HFFc6 (cell line): ENCODE measurements at places on chromosomes 2 and 18. TPM values are rescaled to one million over a fixed set of nuclear protein-coding genes. Genes with fewer than 3 reads are reported as not detected.
A peak's percentile ranks its signal among the peaks of the same experiment; 100 is the strongest.

KHK gene
- total RNA-seq: 1.0 to 2.6 TPM (median 2.1 TPM) in 3 replicates

PPP1R1C gene
- total RNA-seq: 0.19 to 0.48 TPM in 2 of 3 replicates, not detected in the other

ABHD1 gene
- total RNA-seq: not detected in 3 replicates

MAP3K20 gene
- total RNA-seq: 124 to 142 TPM (median 134 TPM) in 3 replicates

FRZB gene
- not detected in 3 replicates for total RNA-seq

SIX3 gene
- not detected in 3 replicates for total RNA-seq

HES6 gene
- total RNA-seq: 0.47 to 1.4 TPM (median 0.80 TPM) in 3 replicates

GRCh38 chr2:12321886-12322285 is 394.9 kb upstream of the TRIB2 start:
- H3K4me1 ChIP-seq: peaks cover 70% of the 10 kb centered on the region
- no peak for DNase-seq
- peak overlapping the region; percentile 8; the same call in 1 of the 2 replicates for H3K27ac ChIP-seq
- no peak overlapping the region for H3K4me3 ChIP-seq

DNA sequence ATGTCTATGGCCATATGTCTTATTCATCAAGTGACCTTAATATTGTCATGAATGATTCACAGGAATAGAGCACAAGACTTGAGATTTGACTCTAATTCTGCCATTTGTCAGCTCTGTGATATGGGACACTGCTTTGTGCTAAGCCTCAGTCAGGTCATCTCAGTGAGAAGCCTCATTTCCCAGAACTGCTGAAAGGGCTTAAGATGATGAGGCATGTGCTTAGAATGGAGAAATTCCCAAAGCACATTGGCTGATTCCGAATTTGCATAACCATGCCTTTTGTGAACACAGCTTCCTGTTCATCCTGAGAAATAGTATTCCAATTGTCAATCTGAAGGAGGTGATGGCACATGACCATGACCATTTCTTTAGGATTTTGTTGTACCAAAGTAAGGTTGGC is 218.1 kb downstream of the ALK start:
- H3K27me3 ChIP-seq: peaks cover 7% of the 10 kb centered on the region
- no peak overlapping the region for H3K27ac ChIP-seq
- no peaks in the 10 kb centered on the region for H3K36me3 ChIP-seq
- no peak for DNase-seq
- peaks cover 14% of the 10 kb centered on the region for H3K4me1 ChIP-seq

DNA sequence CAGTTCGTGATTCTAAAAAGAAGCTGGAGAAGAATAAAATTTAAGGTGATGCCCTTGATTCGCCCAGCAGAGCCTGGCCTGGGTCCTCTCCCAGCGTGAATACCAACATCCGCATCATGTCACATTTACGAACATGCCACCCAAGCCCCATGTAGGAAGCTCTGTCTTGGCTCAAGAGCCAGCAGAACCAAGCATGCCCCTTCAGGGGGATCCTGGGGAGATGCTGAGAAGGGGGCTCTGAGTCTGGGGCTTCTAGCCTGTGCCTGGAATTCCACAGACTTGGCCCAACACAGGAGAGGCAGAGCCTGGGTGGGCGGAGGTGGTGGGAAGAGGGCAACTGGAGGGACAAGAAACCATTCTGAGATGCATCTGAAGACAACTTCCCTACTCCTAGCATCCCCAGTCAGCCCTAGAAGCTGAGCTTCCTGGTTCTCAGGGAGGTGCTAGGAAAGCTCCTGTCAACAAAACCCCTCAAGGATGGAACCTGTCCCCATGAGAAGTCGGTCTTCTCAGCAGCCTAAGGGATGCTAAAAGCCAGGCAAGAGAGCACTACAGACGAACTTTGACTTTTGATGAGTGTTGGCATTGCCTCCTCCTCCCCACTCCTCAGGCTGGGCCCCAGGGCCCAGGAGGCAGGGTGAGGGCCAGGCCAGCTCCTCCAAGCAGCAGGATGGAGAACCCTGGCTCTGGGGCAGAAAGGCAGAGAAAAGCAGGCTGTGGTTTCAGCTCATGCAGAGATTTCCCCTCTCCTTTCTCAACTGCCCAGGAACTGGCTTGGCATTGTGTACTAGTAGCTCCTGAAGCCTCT is 57.9 kb downstream of the POLR1A start:
- DNase-seq: no peak
- peak overlapping the region; percentile 79; the same call in 1 of the 2 replicates for H3K27ac ChIP-seq
- H3K4me3 ChIP-seq: no peak overlapping the region
- peaks cover 10% of the 10 kb centered on the region for H3K4me1 ChIP-seq
- H3K36me3 ChIP-seq: peaks cover 51% of the 10 kb centered on the region

GRCh38 chr2:32626639-32627221 is 1.1 kb upstream of the TTC27 start:
- H3K27ac ChIP-seq: no peak overlapping the region
- H3K36me3 ChIP-seq: peaks cover 27% of the 10 kb centered on the region
- H3K4me3 ChIP-seq: peak overlapping the region; percentile 94; the same call in 1 of the 2 replicates
- peaks cover 25% of the 10 kb centered on the region for H3K4me1 ChIP-seq

GRCh38 chr2:47014564-47015051 is 99.0 kb upstream of the MCFD2 start:
- peak overlapping the region; percentile 86 for H3K27ac ChIP-seq
- no peak overlapping the region for H3K4me3 ChIP-seq
- H3K36me3 ChIP-seq: peaks cover 34% of the 10 kb centered on the region
- H3K27me3 ChIP-seq: peaks cover 5% of the 10 kb centered on the region
- DNase-seq: no peak

DNA sequence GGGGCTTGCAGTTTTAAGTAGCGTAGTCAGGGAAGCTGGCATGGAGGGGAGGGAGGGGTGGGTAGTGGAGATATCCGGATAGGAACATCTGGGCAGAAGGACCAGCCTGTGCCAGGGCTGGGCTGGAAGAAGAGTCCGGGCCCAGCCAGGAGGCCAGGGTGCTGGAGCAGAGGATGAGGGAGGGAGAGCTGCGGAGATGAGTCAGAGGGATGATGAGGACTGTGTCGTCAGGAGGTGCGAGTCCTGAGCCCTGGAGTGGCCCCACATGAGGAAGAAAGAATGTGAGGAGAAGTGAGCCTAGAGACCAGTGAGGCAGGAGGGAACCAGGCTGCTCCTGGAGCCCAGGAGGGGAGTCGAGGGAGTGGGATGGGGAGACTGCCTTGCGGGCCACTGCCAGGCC is 82.4 kb downstream of the CTIF start:
- DNase-seq: peak; percentile 78
- H3K4me1 ChIP-seq: peaks cover 88% of the 10 kb centered on the region
- H3K36me3 ChIP-seq: peaks cover 20% of the 10 kb centered on the region
- H3K27me3 ChIP-seq: peaks cover 4% of the 10 kb centered on the region; the same call in 1 of the 2 replicates
- peak overlapping the region; percentile 98 for H3K27ac ChIP-seq

DNA sequence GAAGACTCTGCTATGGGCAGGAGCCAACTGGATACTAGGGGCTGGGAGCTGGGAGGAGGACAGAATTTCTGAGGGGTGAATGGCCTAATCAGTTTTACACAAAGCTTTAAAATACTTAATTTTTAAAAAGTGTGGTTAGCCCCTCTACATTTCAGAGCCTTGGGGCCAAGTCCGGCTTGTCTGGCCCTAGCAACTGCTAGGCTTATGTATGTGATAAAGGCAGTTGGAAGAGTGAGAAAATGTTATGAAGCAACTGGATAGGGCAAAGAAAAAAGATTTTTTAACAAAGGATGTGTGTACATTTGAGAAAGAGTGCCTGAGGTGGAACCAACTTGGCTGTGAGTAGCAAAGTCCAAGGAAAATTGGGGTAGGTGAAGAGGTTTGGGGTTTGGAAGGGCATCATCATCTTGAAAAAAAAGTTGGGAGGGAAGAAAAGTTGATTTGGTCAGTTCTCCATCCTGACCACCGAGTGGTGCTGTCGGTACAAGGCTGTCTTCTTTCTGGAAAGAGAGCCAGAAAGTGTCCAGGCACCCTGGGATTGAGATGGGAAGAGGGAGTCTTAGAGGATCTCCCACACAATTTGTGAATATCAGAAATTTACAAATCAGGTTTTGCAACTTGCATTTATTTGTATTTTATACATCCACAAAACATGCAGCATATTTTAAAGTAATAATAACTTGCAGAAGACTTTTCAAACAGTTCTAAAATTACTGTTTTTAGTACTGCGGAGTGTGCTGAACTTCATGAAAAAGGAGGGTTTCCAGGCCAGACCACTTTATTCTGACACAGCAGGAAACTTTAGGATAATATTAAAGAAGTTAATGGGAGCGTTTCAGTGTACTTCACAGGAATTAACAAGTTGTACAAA is 10.5 kb upstream of the CDK15 start:
- H3K4me3 ChIP-seq: peak overlapping the region; percentile 66
- H3K36me3 ChIP-seq: no peaks in the 10 kb centered on the region; the same call in 1 of the 2 replicates
- peaks cover 81% of the 10 kb centered on the region for H3K4me1 ChIP-seq

DNA sequence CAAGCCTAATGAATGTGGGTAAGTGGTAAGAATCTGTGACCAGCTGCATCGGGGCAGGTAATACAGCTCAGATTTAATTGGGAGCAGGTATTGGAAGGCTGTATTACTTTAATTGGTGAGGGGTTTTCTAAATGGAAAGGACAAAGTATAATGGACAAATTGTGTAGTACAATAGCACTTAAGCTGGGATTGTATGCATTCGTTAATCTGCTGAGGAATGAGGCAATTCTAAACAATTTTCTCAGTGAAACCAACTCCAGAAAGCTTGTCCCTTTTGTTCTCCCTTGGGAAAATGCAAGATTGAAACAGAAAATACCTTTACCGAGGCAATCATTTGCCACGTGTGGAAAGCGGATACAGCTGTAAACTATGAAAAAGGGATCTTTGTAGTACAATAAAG is 801.6 kb upstream of the POU3F3 start:
- no peaks in the 10 kb centered on the region; the same call in 1 of the 2 replicates for H3K36me3 ChIP-seq
- H3K4me1 ChIP-seq: no peaks in the 10 kb centered on the region

GRCh38 chr2:191041418-191042161 is 27.6 kb upstream of the STAT1 start:
- no peaks in the 10 kb centered on the region for H3K27me3 ChIP-seq
- H3K4me1 ChIP-seq: peaks cover 87% of the 10 kb centered on the region
- DNase-seq: no peak
- peak overlapping the region; percentile 19 for H3K4me3 ChIP-seq
- peaks cover 8% of the 10 kb centered on the region for H3K36me3 ChIP-seq
- peak overlapping the region; percentile 67 for H3K27ac ChIP-seq

DNA sequence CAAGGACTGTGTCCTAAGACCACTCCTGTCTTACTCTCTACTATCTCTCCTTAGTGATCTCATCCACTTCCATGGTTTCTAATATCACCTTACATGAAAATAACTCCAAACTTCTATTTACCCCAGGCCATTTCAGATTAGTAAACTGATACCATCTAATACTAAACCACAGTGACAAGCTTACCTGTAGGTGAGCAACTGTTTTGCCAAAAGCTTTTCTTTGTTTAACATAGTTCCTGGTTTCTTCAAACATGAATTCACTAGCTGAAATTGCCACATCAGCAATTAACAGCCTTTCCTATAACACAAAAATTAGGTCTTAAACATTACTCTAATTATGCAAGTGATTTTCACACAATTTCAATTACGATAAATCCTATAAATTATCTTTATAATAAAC is 22.1 kb downstream of the ACADL start:
- no peaks in the 10 kb centered on the region for H3K36me3 ChIP-seq
- H3K27me3 ChIP-seq: peaks cover 3% of the 10 kb centered on the region; the same call in 1 of the 2 replicates
- H3K27ac ChIP-seq: no peak overlapping the region
- H3K4me3 ChIP-seq: no peak overlapping the region
- no peak for DNase-seq

DNA sequence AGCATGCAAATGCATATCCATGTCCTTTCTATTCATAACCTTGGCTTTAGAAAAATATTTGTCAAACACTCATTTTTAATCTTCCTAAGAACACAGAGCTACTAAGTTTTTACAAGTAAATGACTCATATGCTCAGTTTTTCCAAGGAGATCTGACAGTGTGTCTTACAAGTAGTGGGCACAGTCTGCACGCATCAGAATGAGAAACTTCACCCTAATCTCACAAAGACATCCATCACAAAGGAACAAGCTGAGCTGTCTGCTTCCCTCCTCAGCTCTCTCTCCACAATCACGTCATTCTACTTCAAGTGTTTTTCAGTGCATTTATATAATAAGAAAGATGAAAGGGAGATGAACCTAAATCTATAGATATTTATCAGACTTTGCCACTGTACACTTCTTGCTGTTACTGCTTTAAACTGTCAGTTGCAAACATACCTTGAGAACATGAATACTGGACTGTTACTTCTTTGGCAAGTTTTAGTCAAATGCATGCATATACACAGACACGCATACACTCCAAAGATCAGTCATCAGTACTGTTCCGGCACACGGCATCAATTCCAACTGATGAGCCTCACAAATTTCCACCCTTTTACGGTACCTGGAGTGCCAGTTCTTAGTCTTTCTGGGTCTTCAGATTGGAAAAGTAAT is 75.7 kb downstream of the RBMS1 start:
- H3K4me3 ChIP-seq: peak overlapping the region; percentile 65
- H3K27me3 ChIP-seq: no peaks in the 10 kb centered on the region; the same call in none of the 2 replicates
- DNase-seq: peak; percentile 91
- H3K27ac ChIP-seq: peak overlapping the region; percentile 78
- peaks cover 83% of the 10 kb centered on the region for H3K4me1 ChIP-seq

GRCh38 chr2:73101626-73102256 is 11.0 kb downstream of the RAB11FIP5 start:
- peaks cover 14% of the 10 kb centered on the region for H3K36me3 ChIP-seq
- peaks cover 82% of the 10 kb centered on the region for H3K4me1 ChIP-seq
- peak overlapping the region; percentile 50 for H3K4me3 ChIP-seq
- DNase-seq: no peak
- no peaks in the 10 kb centered on the region; the same call in 1 of the 2 replicates for H3K27me3 ChIP-seq

- H3K4me1 ChIP-seq: peaks cover 23% of the 10 kb centered on the region
- H3K27ac ChIP-seq: peak overlapping the region; percentile 40
- peak; percentile 50 for DNase-seq
- peaks cover 13% of the 10 kb centered on the region for H3K36me3 ChIP-seq
- H3K27me3 ChIP-seq: no peaks in the 10 kb centered on the region; the same call in 1 of the 2 replicates
- H3K4me3 ChIP-seq: no peak overlapping the region
These were observed 50.6 kb downstream of the TRAF3IP1 start for GRCh38 chr2:238370823-238371372.

- no peaks in the 10 kb centered on the region for H3K4me1 ChIP-seq
- H3K27me3 ChIP-seq: no peaks in the 10 kb centered on the region
- DNase-seq: peak; percentile 92
- no peak overlapping the region for H3K27ac ChIP-seq
- no peak overlapping the region for H3K4me3 ChIP-seq
- no peaks in the 10 kb centered on the region for H3K36me3 ChIP-seq
These were observed 11.6 kb upstream of the BOK start for GRCh38 chr2:241546771-241547498.
